ENCODE measurements at places on chromosomes 12 and 14.

GRCh38 chr12:89166121-89166520, 186.2 kb downstream of the DUSP6 start:
- no peak for DNase-seq

DNA sequence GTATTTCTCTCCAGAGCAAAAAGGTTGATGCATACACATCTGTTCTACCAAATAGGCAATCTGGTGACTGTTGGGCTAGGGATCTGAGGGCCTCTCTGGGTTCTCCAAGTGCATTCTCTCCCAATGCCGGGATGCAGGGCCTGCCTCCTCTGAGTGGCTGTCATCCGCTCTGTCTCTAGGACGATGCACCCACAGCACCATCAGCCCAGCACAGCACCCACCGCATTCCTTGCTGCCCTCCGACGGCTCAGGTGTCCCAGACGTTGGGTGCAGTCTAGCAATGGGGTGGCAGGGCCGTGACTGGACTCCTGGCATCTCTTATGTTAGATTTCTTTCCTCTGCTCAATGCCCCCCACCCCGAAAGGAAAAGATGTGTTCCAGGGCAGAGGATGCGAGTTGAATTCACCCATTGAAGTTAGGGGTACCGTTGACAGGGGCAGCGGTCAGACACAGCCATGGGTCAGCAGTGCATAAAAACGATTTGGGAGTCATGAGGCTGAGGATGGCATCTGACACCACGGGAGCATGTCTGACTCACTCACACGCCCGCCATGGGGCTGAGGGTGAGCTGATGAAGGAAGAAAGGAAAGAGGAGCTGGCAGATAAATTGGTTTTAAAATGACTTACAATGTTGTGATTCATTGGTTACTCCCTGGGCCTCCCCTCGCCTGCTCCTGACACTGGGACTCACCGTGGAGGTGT, 93.2 kb upstream of the C14orf180 start:
- DNase-seq, result no peak

GRCh38 chr14:34671716-34672115, 41.8 kb upstream of the SNX6 start:
- no peak for DNase-seq

GRCh38 chr14:31508135-31508534, 20.3 kb upstream of the GPR33 start:
- DNase-seq, result no peak

DNA sequence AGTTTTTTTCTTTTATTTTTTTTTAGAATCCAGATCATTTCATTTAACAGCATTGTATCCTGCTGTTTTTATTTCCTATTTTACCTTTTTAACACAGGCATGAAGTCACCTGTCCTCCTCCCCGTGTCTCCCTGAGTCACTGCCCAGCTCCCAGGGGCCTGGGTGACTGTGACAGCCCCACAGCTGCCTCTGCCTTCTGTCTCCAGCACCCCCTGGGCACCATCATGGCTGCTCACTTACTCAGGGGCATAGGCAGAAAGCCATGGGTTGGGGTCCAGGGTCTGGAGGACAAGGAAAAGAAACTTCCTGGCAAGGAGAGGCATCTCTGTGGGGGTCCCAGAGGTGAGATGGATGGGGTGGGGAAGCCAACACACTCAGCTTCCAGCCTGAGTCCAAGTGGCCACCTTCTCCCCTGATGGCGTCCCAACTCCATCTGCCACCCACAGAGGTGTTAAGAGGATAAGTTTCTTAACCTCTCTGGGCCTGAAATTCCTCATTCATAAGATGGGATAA, 25.3 kb downstream of the TMEM63C start:
- DNase-seq, result peak; percentile 48

DNA sequence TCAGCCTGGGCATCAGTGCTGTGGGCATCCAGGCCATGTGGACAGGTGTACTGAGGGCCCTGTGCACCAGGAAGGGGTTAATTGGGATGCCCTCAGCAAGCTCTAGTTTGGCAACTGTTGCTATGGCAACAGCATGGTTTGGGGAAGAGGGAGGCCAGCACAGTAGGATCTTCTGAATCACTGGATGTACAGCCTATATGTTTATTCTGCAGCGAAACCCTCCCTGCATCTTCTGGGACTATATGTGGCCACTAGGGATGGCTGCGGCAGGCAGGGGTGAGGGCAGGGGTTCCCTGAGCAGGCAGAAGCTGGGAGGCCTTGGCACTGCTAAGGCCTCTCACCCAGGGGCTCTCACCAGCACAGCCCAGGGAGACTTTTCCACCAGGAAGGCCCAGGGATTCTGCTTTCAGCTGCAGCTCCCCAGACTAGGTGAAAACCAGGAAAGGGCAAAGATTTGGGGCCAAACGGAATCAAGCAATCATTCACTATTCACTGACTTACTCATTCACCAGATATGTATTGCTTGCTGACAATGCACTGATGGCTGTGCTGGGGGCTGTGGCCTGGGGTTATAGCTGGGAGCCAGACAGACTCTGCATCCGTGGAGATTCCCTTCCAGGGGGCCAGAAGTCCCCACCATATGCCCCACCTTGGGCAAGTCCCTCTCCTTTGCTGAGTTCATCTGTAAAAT, 42.8 kb downstream of the IRF2BPL start:
- no peak for DNase-seq

- DNase-seq, result no peak
Observed at GRCh38 chr12:65779091-65779642, 45.1 kb upstream of the HMGA2 start.

DNA sequence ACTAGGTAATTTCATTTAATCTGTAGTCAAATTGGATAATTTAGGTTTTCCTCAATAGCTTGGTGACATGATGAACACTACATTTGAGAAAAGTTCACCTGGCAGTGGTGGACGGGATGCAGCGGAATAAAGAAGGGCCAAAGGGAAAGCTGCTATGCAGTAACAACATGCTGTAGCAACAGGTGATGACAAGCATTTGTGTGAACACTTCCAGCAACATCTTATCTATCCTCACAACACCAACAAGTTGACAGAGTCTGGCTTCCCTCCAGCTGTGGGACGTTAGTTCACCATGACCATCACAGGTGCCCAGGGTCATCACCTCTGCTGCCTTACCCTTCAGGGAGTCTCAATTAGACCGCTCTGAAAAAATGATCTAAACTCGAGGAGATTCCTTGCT, 8.3 kb downstream of the DBX2 start:
- DNase-seq, result no peak

- no peak for DNase-seq
Observed at GRCh38 chr12:93115198-93115601, 186.1 kb upstream of the EEA1 start.

GRCh38 chr12:82486524-82487235, 128.4 kb downstream of the METTL25 start:
- DNase-seq, result no peak

DNA sequence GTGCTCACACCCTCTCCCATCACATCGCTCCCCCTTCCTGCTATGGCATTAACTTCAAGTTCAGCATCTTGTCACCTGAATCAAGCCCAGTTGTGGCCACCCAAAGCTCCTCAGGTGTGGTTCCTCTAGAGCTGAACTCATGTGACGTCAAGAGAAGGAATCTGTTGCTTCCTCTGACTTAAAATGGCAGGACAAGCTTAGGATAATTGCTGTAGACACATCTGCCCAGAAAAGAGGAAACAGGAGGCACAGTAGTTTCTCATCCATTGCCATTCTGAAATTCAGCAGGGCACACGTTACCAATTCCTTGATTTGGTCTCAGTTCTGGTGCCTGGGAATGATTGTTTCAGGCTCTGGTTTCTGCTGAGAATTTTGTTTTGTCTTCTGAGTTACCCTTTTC, 52.1 kb downstream of the RCOR1 start:
- DNase-seq, result no peak

DNA sequence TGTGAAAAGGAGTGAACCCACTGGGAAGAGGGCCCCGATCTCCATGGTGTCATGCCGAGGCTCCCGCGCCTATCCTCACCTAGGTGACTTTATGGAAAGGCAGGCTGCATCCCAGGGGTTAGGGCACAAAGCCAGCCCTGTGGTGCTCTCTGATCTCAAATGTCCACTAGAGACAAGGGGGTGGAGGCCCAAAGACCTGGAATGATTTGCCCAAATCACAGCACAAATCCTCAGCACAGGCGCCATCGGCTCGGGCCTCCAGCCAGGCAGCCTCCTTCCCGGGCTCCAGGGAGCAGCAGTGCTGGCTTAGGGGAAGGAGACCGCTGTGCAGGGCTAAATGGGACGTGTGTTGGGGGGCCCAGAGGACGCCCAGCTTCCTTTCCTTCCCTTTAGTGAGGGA, 17.6 kb downstream of the CHGA start:
- no peak for DNase-seq

DNA sequence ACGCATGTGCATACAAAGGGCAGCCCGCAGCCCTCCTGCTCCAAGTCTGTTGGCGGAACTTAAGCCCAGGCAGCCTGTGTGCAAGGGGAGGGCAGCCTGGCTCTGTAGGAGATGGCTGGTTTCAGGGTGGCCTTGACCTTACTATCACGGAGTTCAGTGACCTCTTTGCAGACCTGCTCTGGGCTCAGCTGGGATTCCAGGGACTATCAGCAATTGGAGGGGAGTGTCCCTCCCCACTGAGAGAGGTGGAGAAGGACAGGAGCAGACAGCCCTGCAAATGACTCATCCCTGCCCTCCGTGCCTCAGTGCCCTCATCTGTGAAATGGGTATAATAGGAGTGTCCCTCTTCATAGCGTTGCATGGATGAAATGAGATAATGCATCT, 66.2 kb upstream of the DLK1 start:
- DNase-seq, result no peak

GRCh38 chr12:108630481-108631207, 3.0 kb downstream of the SELPLG start:
- DNase-seq, result no peak

GRCh38 chr12:77152623-77153193, 87.3 kb upstream of the E2F7 start:
- peak; percentile 4 for DNase-seq

DNA sequence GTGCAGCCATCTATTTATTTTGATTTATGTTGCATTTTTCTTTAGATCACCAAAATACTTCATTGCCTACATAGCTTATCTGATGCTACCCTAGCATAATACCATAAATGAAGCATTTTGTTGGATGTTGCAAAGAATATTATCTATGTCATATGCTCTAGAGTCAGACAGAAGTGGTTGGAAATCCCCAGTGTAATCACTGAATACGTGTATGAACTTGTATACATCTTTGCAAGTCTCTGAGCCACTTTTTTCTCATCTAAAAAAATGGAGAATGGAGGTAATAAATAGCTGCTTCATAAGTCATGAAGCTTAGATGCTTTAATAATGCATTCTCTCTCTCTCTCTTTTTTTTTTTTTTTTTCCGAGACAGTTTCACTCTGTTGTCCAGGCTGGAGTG, 18.5 kb downstream of the EVL start:
- DNase-seq, result no peak

DNA sequence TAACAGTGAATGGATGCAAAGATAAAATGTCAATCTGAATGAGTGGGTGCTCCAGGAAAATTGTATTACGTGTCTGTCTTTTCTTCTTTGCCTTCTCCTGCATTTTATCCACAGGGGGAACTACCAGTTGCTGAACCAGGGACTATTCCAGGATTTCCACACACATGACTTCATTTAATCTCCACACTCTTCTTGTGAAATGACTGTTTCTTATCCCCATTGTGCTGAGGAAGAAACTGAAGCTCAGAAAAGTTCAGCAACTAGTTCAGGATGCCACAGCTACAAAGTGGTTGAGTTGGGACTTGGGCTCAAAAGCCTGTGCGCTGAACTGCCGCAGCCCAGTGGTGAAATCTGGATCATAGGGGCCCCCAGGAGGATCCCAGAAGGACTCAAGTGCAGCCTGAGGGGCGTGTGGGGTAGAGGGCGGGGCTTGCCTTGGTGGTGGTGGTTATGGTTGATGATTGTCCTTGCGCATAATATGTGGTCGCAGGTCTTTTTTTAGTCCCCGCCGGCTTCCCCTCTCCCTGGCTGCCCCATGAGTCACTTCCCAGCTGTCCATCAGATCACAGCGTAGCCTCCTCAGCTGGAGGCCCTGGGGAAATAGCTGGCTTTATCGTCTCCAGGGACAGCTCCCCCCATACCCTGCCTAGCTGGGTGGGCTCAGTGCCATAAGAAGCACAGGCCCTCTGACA, 235.2 kb upstream of the CRY1 start:
- DNase-seq, result no peak

- DNase-seq, result no peak
Observed at GRCh38 chr12:119802472-119802871, 74.6 kb downstream of the CIT start.

DNA sequence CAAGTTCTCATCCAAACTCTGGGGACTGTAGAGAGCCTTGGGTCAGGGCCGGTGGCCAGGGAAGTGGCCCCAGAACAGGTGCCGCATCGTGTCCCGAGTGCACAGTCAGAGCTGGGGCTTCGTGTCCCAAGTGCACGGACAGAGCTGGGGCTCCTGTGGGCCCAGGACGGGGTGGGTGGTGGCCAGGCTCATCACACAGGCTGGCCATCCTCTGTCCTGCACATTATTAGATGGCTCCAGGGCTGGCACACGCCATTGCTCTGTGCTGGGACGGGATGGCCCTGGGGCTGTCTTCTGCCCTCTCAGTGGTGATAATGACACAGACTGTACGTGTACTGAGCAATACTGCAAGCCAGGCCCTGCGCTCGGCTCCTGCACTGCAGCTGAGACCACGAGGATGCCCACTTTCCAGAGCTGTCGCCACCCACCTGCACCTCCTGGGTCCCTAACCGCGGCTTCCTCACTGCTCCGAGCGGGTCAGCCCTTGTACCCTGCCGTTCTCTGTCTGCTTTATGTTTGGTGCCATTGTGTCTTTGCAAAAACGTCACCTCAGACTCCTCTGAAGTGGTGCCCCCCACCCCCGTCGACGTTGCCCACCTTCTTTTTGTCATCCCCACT, 1.9 kb downstream of the FBRSL1 start:
- no peak for DNase-seq

Data from DMS79 treated with DMSO at 0.1 percent for 48 hours (cell line).